ENCODE measurements at places on chromosomes 1 and 21.
A peak's percentile ranks its signal among the peaks of the same experiment; 100 is the strongest.

DNA sequence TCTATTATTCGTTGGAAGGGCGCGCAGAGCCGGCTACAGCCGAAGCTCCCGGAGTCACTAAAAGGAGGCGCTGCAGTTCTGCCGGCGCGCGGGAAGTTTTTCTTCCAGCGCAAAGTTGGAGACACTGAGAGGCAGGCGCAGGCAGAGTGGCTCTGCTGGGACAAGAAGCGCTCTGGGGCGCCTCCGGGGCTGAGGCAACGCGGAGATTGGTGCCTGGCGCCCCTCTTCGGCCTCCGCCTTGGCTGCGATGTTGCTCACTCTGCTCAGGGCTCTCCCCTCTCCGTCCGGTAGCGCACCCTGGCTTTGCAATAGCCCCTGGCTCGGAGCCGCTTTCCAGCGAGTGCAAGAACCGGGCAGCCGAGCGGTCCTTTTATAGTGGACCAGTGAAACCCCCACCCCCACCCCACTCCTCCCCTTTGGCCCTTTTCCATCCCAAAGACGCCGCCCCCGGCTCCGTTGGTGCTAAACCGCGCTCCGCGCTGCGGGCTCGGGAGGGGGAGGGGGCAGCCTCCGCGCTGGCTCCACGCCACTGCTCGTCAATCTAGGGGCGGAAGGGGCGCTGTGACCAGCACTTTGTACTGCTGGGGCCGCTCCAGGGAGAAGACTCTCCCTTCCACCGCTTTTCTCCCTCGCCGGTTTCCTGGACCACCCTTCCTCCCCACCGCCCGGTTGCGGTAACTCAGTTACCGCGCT is at the start of gene ADAMTS1:
Gene ADAMTS1, minus strand, starts transcription at position 344 of the 693 bp plus-strand sequence. CDS start 455 bp downstream, outside the sequence.
- H3K27me3 ChIP-seq, result no peaks in the 10 kb centered on the region
- no peaks in the 10 kb centered on the region for H3K36me3 ChIP-seq
- peaks cover 26% of the 10 kb centered on the region for H3K4me1 ChIP-seq
- peak within 1 kb of the TSS; percentile 90 for H3K4me3 ChIP-seq

DNA sequence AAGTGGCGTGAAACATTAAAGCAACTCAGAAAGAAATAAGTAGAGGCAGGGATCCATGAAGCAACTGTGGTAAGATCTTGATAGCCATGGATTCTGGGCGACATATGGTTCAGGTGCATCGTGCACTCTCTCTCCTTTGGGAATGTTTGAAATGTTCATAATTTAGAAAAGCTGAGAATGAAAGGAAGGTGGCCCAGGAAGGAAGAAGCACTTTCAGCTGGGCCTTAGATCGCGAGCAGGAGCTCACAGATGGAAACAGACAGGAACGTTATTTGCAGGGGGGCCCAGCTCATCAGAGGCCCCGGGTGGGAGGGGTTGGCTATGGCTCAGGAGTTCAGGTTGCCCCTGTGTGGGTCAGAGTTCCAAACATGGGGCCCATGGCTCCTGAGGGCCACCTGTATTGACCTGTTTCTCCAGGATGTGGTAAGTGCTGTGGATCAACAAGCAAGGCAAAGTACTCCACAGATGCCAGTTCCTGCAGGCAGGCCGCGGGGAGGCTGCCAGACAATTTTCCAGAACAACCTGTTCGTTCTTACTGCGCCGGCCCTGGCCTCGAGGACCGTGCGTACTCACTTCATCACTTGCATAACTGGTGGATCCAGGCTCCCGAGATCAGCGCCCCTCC is 253.2 kb downstream of the TOMM20 start:
- no peaks in the 10 kb centered on the region for H3K27me3 ChIP-seq
- no peaks in the 10 kb centered on the region for H3K36me3 ChIP-seq
- peaks cover 24% of the 10 kb centered on the region for H3K4me1 ChIP-seq
- H3K4me3 ChIP-seq, result no peak overlapping the region

DNA sequence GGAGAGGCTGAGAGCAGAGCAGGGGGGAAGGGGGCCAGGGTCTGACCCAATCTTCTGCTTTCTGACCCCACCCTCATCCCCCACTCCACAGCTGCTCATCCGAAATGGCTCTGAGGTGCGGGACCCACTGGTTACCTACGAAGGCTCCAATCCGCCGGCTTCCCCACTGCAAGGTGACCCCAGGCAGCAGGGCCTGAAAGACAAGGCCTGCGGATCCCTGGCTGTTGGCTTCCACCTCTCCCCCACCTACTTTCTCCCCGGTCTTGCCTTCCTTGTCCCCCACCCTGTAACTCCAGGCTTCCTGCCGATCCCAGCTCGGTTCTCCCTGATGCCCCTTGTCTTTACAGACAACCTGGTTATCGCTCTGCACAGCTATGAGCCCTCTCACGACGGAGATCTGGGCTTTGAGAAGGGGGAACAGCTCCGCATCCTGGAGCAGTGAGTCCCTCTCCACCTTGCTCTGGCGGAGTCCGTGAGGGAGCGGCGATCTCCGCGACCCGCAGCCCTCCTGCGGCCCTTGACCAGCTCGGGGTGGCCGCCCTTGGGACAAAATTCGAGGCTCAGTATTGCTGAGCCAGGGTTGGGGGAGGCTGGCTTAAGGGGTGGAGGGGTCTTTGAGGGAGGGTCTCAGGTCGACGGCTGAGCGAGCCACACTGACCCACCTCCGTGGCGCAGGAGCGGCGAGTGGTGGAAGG is 17.1 kb upstream of the HDAC1 start:
- no peak overlapping the region for H3K27ac ChIP-seq
- no peak for DNase-seq
- H3K36me3 ChIP-seq, result no peaks in the 10 kb centered on the region
- peaks cover 37% of the 10 kb centered on the region for H3K27me3 ChIP-seq
- no peaks in the 10 kb centered on the region for H3K4me1 ChIP-seq

DNA sequence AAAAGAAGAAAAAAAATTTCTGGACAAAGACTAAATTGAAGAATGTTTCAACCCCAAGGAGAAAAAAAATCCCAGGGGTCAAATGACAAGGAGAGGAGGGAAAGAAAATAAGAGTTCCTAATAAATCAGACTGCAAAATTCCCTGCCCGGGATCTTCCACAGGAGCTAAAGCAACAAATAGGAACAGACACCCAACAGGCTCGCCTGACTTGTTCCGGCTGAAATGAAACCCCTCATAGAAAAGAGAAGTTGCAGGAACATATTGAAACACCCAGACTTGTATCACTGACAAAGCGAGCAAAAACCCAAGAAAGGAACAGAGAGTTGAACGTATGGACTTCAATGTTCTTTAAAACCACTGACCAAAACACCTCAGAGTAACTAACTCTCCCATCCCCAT is 123.0 kb downstream of the TIAM1 start:
- no peak for DNase-seq
- H3K27ac ChIP-seq, result no peak overlapping the region
- H3K4me3 ChIP-seq, result no peak overlapping the region
- no peaks in the 10 kb centered on the region for H3K4me1 ChIP-seq

GRCh38 chr1:19563324-19564097 is 78.2 kb upstream of the CAPZB start:
- H3K4me1 ChIP-seq, result peaks cover 9% of the 10 kb centered on the region
- no peaks in the 10 kb centered on the region for H3K36me3 ChIP-seq
- peak overlapping the region; percentile 45 for H3K4me3 ChIP-seq
- peak; percentile 52 for DNase-seq
- peak overlapping the region; percentile 63 for H3K27ac ChIP-seq

DNA sequence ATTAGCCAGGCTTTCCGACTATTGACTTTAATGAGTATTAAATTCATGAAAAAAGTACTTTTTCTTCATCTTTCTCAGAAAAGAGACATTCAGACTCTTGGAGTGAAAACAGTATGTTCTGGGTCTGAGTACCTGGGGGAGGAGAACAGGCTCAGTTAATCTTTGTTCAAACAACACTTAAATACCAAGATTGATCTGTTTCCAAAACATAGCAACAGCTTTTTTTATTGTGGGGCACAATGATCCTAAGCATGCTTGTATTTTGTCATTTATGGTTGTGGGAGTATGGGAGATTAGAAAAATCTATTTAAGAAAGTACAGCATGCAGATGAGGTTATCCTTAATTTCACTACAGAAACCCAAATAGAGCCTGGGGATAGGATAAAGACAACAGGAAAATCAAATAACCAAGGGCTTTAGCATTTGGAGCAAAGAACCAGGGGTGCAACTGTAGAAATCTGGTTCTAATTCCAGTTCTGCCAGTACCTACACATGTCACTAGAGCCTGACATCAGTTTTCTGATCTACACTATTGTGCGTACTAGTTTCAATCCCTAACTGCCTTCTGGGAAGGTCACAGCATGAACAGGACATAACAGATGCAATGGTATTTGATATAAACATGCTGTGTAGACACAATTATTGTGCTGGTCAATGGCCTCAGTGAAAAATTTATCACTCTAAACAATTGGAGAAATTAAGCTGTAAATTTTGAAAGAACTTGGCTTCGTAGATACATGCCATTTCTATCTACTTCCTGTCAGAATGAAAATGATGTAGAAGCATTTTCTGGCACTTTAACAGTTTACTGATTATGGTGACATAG is 91.2 kb downstream of the KCNK1 start:
- no peak overlapping the region for H3K4me3 ChIP-seq
- DNase-seq, result no peak
- H3K27ac ChIP-seq, result no peak overlapping the region
- no peaks in the 10 kb centered on the region for H3K27me3 ChIP-seq
- no peaks in the 10 kb centered on the region for H3K4me1 ChIP-seq

DNA sequence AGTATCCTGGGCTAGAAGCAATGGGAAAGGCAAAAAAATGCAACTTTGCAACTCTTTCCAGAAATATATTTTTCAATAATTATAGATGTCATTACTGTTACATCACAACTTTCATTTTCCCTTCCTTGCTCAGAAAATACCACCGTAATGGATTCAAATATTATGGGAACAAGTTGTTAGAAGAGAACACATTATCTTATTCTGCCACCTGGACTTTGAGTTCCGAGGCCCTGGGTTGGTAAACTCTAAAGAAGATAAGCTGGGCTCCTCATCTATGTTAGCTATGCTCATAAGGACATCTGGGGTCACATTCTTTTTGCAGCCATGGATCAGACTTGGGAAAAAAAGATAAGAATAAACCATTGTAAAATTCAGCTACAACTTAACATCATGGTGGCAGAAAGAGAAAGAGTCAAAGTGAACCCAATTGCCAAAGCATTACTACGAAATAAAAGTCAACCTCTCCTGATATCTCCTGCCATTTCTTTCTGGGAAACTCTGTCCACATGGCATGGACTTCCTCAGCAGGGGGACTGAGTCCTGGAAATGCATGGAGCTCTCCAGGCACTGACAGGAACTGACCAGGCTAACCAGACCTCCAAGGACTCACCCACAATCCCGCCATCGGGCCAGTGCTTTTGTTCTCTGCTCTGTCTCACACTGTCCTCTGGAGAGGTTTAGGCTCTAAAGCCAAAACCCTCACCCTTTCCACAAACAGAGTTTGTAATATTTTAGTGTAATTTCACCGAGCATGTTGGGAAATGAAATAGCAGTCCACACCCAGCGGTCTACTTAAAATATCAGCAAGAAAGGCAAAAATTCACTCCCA is 499.1 kb upstream of the RUNX1 start:
- no peak overlapping the region for H3K4me3 ChIP-seq
- peaks cover 4% of the 10 kb centered on the region for H3K27me3 ChIP-seq
- H3K4me1 ChIP-seq, result no peaks in the 10 kb centered on the region
- no peak overlapping the region for H3K27ac ChIP-seq

Data from psoas muscle (tissue), 8 donors.